ENCODE measurements at places on chromosomes 4 and X.
A peak's percentile ranks its signal among the peaks of the same experiment; 100 is the strongest.

DNA sequence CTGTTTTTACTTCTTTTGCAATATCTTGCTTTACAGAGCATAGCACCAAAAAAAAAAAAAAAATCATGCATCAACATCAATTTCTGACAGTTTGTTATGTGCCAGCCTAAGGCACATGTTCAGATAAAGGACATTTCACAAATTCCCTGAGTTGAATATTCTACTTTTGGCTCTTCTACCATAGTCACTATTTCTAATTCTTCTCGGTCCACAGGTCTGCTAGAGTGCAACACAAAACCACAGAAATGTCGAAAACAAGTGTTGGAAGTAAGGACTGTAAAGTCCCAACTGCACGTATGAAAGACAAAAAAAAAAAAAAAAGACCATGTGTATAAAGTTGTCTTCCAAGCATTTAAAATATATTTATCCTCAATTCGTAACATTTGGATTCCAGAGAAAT lies 494.2 kb upstream of the INTU start:
- DNase-seq: no peak

DNA sequence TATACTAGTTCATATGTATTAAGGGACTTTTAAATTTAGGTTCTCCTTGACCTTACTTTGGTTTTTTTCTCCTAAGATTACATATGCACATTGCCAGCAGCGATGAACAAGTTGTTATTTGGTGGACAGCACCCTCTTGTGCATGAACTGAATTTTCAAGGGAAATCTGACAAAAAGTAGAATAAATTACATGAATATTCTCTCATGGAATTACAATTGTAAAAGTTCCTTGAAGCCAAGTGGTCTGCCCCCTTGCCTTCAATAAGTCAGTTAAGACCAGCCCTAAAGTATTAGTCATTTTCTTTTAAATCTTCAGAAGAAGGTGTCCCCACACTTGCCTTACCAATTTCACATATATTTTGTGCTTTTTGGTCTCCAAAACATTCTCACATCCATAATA lies 30.7 kb upstream of the SMARCA5 start:
- DNase-seq: peak; percentile 14

DNA sequence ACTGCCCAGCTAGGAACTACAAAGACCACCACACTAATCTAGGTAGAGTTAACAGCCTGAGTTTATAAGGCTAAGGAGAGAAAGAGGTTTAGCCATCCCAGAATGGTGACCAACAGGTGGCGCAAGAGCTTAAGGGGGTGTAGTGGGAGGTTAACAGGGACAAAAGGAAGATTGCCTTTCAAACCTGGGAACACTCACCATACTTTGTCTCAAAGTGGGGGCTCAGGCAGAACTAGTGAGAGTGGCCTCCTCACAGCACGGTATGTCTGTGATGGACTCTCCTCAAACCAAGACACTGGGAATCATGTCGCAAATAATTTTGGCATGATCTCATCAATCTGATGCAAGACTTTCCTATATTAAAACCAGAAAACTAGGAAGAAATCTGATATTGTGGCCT lies 23.4 kb downstream of the CCNI start:
- DNase-seq: no peak

GRCh38 chr4:184437565-184438265 lies 36.6 kb downstream of the IRF2 start:
- DNase-seq: no peak

DNA sequence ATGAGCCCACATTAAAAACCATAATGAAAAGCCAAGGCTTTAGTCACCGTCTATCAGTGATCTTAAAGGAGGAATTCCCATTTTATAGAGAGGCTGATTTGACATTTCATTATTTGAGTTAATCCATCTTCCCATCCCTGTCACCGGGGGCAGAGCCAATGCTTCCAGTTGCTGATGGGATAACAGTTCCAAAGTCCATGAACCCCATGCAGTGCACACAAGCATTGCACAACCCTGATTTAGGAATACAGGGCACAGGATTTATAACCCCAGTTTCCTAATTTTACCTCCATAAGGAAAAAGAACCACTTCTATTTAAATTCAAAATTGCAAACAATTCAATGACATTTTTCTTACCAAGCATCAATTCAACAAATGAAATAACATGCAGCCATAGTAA lies 36.5 kb downstream of the MAOB start:
- no peak for DNase-seq

DNA sequence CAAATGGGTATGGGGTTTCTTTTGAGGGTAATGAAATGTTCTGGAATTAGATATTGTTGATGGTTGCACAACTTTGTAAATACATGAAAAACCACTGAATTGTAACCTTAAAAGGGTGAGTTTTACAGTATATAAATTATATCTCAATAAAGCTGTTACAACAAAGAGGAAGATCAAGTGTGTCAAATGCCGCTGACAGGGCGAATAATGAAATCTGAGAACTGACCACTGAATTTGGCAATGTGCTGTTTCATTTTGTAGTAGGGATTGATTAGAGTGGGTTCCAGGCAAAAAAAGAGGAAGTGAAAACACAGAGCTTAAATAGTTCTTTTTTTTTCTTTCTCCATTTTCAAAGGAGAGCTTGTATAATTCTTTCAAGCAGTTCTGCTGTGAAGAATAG lies 161.1 kb upstream of the NAP1L5 start:
- no peak for DNase-seq

DNA sequence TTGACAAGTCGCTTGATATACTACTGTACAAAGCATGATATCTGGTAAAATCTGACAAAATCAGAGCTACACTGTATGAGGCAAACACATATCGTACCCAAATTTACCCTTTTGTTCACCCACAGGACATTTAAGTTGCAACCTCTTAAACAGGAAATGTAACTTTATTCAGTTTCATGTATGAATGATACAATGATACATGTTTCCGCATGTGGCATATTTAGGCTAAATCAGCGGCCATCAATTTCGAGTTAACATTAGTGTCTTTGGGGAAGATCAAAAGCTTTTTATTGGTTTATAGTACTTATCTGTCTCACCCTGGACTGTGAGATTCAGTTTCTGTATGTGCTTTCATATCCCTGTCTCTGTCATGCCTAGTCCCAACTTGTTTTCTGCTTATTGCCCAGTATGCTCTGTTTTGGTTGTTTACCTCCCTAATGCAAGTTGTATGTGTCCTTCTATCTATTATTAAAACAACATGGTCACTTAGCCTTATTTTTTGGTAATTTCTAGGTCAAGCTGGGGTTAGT lies 97.3 kb upstream of the HPRT1 start:
- no peak for DNase-seq

DNA sequence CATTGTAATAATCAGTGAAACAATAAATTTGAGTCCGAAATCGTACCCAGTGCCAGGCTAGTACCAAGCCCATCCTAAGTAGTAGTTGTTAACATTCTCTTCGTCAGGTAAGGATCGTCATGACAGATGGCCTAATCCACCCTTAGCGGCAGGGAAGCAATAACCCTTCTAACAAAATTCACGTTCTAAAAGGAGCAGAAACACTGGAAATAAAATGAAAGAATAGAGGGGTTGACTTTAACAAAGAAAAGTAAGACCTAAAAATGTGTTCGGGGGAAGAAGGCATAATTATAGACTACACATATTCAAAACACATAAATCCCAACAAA lies 142.7 kb downstream of the CPEB2 start:
- no peak for DNase-seq

- DNase-seq: no peak
Measured at GRCh38 chr4:145876531-145877180, 62.0 kb downstream of the ZNF827 start.

GRCh38 chr4:66465111-66465510 lies 794.8 kb upstream of the EPHA5 start:
- DNase-seq: no peak

- no peak for DNase-seq
Measured at GRCh38 chr4:16627999-16628398, 270.4 kb downstream of the LDB2 start.

GRCh38 chr4:92270908-92271307 lies 32.9 kb upstream of the GRID2 start:
- DNase-seq: no peak

DNA sequence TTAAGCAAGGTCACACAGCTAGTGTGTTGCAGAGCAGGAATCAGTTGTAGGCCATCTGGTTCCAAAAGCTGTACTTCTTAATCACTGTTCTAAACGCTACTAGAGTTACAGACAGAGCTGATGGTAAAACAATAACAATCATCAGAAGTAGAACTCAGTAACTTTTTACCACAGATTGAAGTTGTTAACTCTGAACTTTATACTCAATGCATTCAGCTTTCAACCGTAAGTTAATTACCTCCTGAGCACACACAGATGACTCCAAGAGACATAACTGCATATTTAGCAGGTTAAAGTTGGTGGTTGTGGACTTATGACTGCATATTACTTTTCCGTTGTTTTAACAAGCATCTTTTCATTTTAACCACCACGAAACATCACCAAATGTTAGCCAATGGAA lies 127.3 kb downstream of the PRSS12 start:
- no peak for DNase-seq

DNA sequence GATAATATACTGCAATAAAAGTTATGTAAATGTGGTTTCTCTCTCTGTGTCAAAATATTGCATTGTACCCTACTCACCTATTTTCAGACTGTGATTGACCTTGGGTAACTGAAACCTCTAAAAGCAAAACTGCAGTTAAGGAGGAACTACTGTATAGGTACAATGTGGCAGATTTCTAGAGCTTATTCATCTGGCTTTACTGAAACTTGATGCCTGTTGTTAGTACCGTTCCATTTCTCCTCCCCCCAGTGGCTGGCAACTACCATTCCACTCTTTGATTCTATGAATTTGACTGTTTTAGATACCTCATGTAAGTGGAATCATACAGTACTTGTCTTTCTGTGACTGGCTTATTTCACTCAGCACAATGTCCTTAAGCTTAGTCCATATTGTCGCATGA lies 61.9 kb downstream of the HOPX start:
- no peak for DNase-seq

- DNase-seq: no peak
Measured at GRCh38 chr4:8577972-8578371, 2.2 kb upstream of the GPR78 start.

GRCh38 chrX:154802947-154803346 lies 2.3 kb downstream of the MPP1 start:
- no peak for DNase-seq

DNA sequence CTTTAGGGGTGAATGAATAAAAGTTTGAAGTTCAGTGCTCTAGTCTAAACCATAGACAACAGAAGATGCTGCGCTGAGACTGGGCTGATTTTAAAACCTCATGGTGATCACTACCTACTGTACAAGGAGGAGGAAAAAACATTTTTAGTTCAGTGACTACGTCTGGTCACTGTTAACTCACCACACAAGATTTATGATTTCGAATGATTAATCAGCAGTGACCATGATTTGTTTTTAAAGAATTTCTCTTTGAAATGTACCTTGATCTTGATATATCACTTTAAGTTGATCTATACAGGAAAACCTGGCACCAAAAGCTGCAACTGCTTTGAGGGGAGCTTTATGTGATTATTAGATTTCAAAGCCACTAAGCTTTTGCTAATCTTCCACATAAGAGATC lies 286.3 kb downstream of the PDGFC start:
- no peak for DNase-seq

DNA sequence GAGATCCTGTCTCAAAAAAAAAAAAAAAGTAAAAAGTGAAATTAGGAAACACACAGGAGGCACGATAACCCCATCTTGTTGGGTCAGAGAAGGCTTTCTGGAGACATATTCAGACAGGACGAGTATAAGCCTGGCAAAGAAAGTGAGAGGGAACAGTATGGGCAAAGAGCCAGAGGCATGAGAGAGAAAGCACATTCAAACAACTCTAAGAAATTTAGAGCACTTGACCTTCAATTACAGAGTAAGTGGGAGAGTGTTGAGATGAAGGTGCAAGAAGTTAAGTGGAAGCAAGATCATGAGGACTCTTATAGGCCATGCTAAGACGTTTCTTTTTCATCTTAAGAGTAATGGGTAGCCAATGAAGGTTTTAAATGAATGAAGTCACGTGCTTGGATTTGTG lies 70.4 kb downstream of the ELOVL6 start:
- no peak for DNase-seq

- DNase-seq: no peak
Measured at GRCh38 chr4:8307121-8307520, 37.6 kb downstream of the HTRA3 start.

DNA sequence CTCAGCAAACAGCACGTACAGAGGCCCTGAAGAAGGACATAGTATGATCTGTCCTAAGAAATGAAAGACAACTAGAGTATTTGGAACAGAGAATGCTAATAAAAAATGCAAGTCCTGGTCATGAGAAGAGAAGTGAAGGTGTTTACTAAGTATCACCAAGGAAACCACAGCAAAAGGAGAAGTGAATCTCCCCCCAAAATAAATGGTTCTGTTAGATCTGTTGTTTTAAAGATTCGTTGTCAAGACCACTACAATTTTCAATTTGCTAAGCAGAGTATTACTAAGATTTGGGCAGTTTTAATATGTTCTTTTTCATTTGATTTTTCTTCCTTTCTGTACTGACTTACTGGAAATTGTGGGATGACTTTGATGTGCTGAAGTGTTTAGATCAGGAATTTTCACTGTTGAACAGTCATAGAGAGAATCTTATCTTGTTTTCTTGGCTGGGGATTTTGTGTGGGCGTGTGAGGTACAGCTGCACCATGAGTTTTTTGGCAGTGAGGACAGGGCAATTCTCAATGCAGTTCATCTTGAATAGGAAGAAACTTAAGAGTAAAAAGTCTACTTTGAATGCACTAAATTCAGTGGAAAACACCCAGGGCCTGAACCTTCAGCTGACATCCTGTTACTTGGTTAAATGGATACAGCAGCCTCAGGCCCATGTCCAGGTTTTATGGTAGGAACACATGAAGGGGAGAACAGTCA lies 132.2 kb downstream of the STIM2 start:
- no peak for DNase-seq

GRCh38 chr4:183200453-183200852 lies 101.4 kb downstream of the WWC2 start:
- no peak for DNase-seq

DNA sequence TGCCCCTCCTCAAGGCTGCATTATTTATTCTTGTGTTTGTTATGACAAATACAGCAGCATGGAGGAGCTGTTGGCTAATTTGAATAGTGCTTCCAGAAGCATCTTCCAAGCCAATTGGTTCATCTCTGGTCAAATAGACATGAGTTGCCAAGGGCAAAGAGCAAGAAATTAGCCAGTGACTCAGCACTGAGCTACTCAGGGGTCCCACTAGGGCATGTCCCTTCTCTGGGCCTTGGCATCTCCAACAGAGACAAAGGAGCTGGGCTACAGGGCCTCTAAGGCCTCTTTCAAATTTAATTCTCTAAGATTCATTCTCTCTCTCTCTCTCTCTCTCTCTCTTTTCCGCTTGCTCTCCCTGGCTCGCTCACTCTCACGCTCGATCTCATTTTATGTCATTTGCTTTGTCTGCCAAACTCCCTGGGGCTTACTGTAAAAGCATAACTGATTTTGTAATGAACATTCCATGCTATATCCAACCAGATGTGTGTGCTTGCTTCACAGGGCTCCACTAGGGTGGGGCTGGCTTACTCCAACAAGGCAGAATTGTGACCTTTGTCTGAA lies 86.7 kb upstream of the MAGEA4 start:
- DNase-seq: peak; percentile 2

- DNase-seq: no peak
Measured at GRCh38 chr4:146285037-146285436, 70.7 kb downstream of the REELD1 start.

- DNase-seq: no peak
Measured at GRCh38 chrX:13506574-13506973, 62.8 kb upstream of the EGFL6 start.

GRCh38 chr4:78706302-78706701 lies 69.8 kb upstream of the BMP2K start:
- no peak for DNase-seq
